ENCODE measurements at places on chromosomes 4 and X. TPM values are rescaled to one million over a fixed set of nuclear protein-coding genes. Genes with fewer than 3 reads are reported as not detected.

The CT45A2 gene
- not detected for total RNA-seq

The S100P gene
- total RNA-seq: 2.8 TPM

The TMEM187 gene
- 10.6 TPM for total RNA-seq

The NALF2 gene
- total RNA-seq: 4.4 TPM

The ALG13 gene
- 27.5 TPM for total RNA-seq

The CFAP47 gene
- total RNA-seq: not detected

The RPS6KA6 gene
- 0.40 TPM for total RNA-seq

The APBB2 gene
- 35.2 TPM for total RNA-seq

DNA sequence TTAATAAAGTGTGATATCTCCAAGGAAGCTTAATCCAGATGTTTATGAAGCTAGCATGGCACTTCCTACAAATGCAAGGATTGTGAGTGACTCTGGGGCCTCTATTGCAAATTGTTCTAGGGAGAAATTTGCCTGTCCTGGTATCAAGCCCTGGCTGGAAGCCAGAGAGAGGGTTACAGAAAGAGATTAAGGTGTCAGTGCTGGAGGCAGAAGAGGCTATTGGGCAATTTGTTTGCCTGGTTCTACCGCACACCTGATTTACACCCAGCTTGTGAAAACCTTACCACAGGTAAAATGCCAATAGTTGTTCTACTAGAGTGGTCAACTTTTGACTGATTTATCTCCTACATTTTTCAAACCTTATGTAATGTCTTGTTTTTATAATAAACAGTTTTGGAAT is 186.7 kb upstream of the FAT1 start:
- no peak for DNase-seq

GRCh38 chr4:5784960-5785611 is 74.1 kb downstream of the EVC start:
- peak; percentile 46 for DNase-seq

- DNase-seq: no peak
Measured at GRCh38 chr4:177484613-177485021, 42.4 kb upstream of the AGA start.

DNA sequence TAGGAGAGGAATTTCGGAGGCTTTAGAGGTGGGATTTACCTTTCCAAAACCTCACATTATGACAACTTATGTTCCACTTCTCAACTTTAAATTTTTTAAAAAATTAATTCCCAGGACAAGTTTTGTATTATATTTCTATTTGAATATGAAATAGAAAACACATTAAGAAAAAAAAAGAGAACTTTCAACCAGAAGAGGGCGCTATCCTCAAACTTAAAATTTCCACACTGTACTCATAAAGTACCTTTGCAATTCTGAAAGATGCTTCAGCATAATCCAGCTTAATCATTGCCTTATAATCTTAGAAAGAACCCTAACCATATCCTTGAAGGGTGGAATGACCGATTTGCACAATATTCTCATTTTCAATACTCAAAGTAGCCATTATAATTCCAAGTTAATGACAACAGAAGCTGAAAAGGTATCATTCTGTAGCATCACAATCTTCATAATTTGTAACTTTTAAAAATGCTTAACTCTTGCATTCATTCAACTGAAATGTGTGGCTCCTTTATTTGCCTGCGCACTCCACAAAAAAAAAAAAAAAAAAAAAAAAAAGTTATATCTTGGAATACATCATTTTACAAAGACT is 158.0 kb downstream of the KCNIP4 start:
- DNase-seq: no peak

DNA sequence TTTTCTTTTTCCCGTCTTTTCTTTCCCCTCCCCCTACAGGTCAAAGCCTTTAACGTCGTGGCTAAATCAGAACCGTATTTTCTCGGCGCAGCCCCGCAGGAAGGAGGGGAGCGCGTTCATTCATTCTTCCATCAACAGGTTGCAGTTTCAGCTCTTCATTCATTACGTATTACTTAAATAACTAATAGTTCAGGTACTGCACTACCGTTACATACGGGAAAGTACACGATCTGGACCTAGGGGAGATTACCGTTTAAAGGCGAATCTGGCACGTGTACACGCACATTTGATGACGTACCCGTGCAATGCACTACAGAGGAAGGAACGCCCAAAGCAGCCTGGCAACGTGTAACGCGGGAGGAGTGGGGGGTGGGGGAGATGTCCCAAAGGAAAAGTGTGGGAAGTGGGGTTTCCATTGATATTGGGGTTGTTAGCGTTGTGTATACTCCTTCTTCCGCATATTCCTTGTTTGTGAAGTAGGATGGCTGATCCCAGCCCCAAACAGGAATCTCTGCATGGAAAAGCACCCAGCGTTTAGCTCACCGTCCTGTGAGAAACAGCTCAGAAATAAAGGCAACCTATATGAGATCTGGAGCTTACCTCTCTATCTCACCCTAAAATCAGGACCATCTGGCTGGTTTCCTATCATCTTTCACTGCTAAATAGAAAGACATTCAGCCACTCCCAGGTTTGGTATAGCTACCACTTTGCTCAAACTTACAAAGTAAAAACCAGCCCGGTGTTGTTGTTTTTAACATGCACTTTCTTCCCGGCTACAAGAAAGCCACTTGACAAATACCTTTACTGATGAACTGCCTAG is 585 bp upstream of the SEC24D start:
- no peak for DNase-seq

DNA sequence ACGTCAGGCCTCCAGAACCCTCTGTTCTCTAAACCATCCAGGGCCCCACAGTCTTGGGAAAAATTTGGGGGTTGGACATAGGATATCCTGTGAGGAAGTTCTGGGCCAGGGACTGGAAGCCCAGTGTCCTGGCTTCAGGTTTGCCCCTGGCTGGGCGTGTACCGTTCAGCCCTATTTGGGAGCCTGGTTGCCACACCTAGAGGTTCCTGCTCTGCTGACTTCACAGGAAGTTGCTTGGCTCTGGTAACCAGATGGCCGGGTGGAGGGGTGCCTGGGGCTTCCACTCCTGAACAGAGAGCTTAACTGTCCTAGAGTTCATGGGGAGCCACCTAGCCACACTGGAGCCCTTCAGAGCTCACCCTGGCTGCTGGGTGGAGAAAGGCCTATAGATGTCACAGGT is 1.1 kb downstream of the TAFAZZIN start:
- DNase-seq: no peak

GRCh38 chr4:99504804-99505502 is 5.9 kb upstream of the C4orf17 start:
- DNase-seq: no peak

DNA sequence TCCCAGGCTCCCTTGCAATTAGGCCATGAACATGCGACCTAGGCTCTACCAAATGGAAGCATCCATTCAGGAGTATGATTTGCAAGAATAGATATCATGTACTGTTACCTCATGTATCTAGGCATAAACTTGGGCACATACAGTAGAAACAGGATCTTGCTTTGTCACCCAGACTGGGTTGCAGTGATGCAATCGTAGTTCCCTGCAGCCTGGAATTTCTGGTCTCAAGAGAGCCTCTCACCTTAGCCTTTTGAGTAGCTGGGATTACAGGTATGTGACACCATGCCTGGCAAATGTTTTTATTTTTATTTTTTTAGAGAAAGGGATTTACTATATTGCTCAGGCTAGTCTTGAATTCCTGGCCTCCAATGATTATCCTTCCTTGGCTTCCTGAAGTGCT is 994.2 kb downstream of the ADGRL3 start:
- DNase-seq: no peak

DNA sequence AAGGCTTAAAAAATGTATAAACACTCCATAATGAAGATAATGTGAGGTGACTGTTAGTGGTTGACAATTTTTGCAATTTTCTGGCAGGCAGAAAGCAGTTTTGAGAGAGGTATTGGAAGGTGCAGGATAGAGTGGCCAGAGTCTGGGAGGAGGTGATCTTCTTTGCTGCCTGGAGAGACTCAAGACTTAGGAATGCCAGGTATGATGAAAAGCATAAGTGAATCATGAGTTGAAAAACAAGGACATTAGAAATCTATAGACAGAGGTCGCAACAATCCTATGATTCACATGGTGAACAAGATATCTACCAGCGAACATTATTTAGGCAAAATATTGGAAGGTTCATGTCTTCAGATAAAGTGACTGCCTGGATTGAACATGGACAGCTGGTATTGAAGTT is 118.5 kb downstream of the CFAP299 start:
- no peak for DNase-seq

GRCh38 chr4:159382856-159383561 is 280.1 kb downstream of the RAPGEF2 start:
- DNase-seq: no peak

DNA sequence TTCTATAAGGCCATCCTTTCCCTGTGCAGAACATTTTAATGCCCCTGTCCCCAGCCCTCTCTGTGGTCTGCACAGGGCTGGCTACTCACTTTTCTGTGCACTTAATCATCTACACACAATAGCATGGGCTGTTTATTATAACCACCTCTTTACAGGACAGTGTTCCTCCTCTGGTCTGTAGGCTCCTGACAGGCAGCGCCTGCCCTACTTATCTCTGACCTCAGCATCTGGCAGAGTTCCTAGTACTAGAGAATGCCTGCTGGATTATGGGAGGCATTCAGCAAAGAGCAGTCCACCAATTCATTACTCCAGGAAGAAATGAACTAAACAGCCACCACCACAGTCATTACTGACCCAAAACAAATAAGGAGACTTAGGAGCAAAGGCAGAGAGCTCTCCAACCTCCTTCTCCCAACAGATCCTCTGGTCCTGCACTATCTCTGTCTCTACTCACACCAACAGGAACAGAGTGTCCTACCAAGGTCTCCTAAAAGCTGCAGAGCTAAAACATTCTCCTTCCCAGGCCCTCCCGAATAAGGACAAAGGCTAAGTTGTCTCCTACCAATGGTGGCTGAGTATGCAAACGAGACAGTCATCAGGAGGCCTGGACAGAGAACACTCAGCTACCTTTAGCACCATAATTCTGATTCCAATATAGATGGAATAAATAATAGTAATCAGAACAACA is 279.2 kb downstream of the QDPR start:
- no peak for DNase-seq

DNA sequence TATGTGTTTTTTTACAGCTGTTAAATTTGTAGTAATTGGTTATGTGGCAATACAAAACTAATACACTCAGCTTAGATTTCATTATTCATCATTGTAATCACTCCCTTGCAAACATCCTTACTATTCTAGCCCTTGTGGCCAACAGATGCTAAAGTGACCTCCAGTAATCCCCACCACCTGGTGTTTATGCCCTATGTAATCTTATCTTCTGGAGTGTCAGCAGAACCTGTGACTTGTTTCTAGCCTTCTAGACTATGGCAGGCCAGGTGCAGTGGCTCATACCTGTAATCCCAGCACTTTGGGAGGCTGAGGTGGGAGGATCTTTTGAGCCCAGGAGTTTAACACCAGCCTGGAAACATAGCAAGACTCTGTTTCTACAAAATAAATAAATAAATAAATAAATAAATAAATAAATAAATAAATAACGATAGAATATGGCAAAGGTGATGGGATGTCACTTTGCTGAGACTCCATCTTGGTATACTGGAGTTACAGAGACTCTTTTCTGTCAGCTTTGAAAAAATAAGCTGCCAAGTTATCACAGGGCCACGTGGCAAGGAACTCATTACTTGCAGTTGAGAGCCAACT is 12.3 kb upstream of the TSR2 start:
- no peak for DNase-seq

GRCh38 chr4:136841526-136841925 is 690.8 kb downstream of the PCDH18 start:
- no peak for DNase-seq

DNA sequence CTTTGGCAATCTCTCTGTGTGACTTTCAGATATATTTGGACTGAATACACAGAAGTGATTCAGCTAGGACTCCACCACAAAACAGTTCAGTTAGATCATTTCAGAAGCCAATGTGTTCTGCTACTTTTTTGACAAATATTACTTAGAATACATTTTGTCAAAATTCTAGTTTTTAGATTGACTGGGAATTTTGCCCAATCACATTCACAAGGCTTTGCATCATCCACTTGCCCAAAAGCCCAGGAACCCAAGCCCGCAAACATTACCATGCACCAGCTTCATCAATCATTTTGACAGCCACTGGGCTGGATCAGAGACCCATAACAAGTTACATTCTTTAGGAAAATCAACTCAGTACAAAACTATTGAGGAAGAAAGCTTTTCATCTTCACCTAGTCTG is 256.6 kb upstream of the NDST3 start:
- no peak for DNase-seq

DNA sequence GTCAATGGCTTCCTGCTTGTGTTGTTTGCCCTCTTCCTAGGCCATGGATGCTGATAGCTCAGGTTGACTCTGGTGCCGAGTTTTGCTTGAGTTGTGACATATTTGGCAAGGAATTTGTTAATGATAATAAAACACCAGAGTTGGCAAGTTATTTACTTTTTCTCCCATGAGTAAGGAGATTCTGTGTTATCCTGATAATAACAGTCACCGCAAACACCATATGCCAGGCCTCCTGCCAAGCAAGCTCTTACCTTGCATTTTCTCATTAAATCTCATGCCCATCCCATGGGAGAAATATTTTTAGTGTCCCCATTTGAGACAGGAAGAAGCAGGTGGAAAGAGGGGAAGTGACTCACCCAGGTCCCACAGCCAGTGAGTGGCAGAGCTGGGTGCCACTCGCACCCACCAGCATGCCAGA is 67.4 kb upstream of the CLCN4 start:
- no peak for DNase-seq

GRCh38 chr4:103032574-103032973 is 13.1 kb upstream of the SLC9B1 start:
- no peak for DNase-seq

- DNase-seq: no peak
Measured at GRCh38 chr4:1576304-1576960, 107.7 kb downstream of the FAM53A start.

DNA sequence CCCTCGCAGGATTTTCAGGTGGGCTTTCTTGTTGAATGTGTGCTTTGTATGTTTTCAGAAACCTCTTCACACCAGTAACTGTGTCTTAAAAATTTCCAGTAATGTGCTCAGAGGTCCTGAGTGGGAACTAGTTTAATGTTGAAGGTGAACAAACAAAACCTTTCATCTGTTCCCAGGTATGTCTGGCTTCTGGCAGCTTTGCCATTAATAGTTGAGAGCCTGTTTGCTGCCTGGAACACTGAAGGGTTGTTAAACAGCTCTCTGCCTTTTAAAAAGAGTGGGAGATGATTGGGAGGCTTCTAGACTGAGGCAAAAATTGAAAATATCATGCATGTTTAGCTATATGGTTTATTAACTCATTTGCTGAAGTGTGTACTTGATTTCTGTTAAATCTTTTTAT is 161.2 kb upstream of the AGTR2 start:
- DNase-seq: no peak

GRCh38 chrX:3526071-3526470 is 179.6 kb upstream of the MXRA5 start:
- DNase-seq: no peak

DNA sequence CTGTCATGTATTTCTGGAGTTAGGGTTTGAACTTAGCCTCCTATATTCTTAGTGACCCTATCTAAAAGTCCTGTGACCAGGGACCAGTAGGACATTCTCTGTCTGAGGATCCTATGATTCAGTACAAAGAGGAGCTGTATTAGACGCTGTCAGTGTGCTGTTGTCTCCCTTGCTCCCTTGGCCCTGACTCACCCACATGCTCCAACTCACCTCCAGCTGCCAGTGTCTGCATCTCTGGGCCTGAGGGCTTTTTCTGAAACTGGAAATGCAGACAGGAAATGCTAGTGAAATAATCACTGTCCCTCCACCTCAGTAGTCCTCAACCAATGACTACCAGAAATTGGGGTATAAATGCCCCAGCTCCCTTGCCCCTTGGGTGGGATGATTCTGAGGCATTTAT is 535.3 kb upstream of the RPS6KA3 start:
- no peak for DNase-seq

GRCh38 chrX:30307466-30307865 is 1.7 kb downstream of the NR0B1 start:
- DNase-seq: no peak

Measured in cardiac septum (tissue), 1 donor.